AG04449 (cell line): ENCODE measurements at places on chromosomes 6 and 20.

DNA sequence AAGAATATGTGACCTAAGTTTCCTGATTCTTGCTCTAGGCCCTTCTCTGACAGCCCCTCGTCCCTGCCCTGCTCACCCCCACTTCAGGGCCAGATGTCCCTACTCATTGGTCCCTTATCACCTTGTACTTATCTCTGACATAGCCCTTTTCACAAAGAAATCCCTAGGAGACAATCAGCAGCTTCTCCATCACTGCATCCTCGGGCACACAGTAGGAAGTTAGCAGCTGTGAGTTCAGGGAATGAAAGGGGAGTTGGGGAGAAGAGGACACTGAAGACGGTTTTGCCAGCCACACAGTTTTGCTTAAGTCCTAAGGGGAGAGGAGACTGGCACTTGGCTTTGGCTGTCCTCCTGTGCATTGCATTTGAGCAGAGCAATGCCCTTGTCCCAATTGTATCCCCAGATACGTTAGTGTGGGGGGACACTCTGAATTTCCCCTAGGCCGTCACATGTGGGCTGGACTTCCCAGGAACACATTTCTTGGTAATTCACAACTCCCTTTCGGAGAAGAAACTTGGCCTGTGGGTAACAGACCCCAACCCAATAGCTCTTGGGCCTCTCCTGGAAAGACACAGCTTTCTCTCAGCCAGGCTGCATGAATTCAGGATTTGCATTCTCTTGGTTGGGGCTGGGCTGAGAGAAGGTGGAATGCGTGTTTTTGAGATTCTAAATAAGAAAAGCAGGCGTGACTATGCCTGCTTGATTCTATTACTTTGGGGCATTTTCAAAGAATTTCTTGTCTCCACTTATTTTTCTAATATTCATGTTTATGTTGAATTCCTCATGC lies 177.6 kb downstream of the UST start:
- no peak for DNase-seq

DNA sequence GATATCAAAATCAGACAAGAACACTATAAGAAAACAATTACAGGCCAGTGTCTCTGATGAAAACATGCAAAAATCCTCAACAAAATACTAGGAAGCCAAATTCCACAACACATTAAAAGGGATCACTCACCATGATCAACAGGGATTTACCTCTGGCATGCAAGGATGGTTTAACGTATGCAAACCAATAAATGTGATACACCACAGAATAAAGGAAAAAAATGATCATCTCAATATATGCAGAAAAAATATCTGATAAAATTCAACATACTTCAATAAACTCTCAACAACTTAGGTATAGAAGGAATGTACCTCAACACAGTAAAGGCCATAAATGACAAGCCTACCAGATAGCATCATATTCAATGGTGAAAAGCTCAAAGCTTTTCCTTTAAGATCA lies 66.6 kb downstream of the SHPRH start:
- DNase-seq, result no peak

DNA sequence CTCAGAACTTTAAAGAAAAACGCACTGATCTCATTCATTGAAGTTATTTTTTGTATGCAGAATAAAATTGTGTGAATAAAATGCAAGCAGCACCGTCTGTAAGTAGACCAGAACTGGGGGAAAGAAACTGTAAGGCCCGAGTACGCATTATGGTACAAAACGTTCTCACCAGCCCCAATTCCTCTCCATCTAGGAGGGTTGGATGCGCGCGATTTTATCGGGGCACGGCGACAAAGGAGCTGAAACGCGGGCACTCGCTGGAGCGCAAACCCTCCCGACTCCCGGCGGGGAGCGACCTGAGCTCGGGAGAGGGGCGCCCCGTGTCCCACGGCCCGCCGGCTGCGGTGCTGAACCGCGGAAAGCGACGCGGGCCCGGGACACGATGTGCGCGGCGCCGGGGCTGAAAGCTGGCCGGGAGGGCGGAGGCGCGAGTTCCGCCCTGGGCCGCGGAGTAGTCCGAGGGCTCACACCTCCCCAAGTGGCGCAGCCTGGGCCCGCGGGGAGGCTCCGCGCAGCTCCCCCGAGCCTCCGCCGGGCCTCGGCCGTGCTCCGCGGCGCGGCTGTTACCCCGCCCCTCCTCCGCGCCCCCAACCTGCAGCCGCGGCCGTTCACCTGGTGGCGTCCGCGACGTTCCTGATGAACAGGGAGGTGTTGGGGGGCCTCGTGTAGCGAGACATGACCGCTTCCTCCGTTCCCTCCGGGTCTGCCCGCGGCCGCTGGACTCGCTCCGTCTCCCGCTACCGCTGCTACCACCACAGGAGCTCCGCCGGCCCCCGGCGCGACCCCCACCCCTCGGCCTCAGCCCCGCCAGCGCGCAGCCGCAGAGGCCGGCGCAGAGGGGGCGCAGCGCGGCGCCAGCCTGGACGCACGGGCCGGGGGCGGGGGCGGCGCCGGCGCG lies at the start of gene SRSF12:
Gene SRSF12, minus strand, starts transcription at position 861 of the 898 bp plus-strand sequence. Its CDS starts 184 bp downstream, at position 677.
- DNase-seq, result no peak

GRCh38 chr20:59645761-59646171 lies 41.4 kb downstream of the PHACTR3 start:
- DNase-seq, result no peak

DNA sequence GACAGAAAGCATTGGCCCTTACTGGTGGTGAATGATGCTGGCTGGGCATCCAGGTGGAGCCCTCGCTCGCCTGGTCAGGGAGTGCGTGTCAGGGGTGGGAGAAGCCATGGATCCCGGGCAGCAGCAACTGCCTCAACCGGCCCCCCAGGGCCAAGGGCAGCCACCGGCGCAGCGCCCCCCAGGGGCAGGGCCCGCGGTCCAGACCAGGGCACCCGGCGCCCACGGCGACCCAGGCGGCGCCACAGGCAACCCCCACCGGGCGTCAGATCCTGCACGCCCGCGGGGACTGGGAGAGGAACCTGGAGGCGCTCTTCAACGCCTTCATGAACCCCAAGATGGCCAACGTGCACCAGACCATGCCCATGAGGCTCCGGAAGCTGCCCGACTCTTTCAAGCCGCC lies 101.7 kb upstream of the SAMD5 start:
- DNase-seq, result no peak

GRCh38 chr6:113511100-113511499 lies 346.0 kb upstream of the MARCKS start:
- no peak for DNase-seq

GRCh38 chr6:78666764-78667163 lies 200.6 kb upstream of the IRAK1BP1 start:
- DNase-seq, result no peak

DNA sequence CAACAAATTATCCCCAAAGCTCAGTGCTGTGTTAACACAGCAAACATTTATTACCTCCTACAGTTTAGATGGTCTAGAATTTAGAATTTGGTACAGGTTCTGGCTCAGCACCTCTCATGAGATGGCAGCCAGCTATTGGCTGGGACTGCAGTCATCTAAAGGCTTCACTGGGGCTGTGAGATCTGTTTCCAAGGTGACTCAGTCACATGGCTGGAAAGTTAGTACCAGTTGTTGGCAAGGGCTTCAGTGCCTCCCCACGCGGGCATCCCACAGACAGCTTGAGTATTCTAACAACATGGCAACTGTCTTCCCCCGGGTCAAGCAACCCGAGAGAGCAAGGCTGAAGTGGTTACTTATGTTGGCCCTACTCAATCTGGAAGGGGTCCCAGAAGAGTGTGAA lies 44.8 kb upstream of the F13A1 start:
- no peak for DNase-seq

GRCh38 chr20:44478206-44478605 lies 2.5 kb downstream of the TTPAL start:
- no peak for DNase-seq

GRCh38 chr6:130913120-130913519 lies 85.9 kb downstream of the SMLR1 start:
- DNase-seq, result no peak

- DNase-seq, result no peak
Measured at GRCh38 chr6:56245903-56246351, 1.5 kb downstream of the COL21A1 start.

DNA sequence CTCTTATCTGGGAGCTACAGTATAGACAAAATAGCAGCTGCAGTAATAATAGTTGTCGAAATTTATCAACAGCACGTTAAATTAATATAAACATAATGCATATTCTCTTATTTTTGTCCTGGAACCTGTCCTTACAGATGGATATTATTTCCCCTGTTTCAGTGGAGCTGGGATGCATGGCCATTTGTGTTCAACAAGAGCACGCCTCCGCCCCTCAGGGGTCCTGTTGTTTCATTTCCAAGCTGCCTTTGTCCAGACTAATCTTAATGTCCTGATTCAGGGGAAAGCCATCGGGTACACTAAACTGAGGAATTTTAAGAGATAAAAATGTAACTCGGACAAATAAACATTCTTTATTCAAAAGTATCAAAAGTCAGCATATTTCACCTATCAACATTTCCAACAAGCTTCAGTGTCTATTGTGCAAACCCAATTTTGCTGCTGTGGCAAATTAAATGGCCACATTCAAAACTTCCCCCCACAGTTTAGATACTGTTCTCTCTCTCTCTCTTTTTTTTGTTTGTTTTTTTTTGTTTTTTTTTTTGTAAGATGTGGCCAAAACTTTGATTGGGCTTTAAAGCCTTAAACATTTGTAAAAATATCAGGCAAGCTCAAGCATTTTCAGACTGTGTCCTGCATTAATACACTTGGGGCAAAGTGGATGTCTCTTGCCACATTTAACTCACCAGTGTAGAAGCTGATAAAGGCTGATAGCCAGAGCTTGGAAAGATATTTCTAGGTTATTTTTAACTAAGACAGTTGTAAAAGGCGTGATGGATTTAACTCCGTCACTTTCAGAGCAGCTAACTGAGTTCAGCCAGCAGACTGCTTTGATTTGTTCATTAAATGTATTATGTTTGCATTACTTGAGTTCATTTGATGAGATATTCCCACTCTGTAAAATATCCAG lies 112.5 kb upstream of the QKI start:
- DNase-seq, result no peak

- DNase-seq, result no peak
Measured at GRCh38 chr6:19866173-19866984, 29.2 kb downstream of the ID4 start.

GRCh38 chr6:36367743-36368142 lies 19.7 kb downstream of the ETV7 start:
- DNase-seq, result no peak

DNA sequence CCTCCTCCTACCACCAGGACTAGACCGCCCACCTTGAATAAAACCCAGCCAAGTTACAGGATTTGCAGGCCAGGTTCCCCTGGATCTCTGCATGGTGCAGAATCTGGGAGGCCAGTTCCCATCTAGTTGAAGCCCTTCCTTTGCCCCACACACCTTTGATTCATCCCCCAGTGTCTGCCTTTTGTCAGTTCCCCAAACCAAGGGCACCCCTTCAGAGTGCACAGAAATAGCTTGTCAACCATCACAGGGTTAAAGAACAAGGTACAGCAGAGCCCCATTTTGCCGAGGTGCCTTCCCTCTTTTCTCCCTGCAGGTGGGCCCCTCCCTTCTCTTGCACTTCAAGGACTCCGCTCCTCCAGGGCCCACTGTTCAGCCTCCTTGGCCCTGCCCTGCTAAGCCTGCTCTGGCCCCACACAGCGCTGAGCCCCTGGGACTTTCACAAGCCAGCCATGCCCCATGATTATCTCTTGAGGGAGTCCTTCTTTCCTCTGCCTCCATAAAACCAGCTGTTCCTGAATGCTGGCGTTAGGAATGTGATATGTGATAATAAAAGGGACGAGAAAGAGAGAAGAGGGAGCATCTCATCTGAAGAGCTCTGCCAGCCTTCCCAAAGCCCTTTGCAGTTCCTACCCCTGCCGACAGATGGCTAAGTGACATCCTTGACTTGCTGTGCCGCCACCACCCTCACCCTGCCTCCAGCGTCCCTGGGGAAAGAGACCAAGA lies 280.3 kb downstream of the CDC5L start:
- no peak for DNase-seq

- no peak for DNase-seq
Measured at GRCh38 chr6:39980839-39981580, 46.7 kb upstream of the MOCS1 start.

DNA sequence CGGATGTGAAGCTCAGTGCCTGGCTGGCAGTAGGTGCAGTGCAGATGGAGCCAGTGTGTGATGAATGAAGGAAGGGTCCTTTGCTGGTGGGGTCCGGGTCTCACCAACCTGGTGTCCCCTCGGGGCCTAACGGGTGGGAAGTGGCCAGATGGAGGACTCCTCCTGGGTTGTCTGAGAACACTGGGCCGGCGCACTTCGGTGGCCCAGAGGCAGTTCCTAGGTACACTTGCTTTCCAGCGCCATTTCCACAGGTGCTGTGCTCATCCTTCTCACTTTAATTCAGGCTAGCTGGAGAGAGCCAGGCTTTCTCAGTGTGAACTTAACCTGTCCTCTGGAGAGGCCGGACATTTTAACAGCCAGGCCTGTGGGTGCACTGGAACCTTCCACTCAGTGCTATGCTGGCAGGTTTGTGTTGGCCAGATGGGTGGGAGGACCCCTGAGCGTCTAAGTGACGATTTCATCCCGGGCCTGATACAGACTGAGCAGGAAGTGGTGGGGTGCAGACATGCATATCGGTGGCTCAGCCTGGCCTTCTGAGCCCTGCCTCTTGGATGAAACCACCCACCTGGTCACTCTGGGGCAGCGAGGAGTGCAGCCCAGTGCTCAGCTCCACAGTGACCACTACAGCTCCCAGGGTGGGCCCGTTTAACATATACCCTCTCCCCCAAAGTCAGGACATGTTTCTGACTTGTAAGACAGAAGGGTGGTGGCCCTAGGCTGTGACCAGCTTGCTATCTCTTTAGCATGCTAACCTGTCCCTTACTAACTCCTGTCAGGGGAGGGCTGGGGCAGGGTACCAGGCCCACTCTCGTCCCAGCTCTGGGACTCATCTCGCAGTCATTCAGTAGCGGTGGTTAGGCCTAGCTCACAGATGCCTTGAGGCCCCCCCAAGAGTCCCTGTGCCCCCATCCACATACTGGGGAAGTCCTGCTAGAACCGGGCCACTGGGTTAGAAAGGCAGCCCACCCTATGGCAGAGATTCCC lies 8.2 kb upstream of the PYGB start:
- DNase-seq, result no peak

GRCh38 chr6:54827010-54827409 lies 19.6 kb upstream of the FAM83B start:
- no peak for DNase-seq

DNA sequence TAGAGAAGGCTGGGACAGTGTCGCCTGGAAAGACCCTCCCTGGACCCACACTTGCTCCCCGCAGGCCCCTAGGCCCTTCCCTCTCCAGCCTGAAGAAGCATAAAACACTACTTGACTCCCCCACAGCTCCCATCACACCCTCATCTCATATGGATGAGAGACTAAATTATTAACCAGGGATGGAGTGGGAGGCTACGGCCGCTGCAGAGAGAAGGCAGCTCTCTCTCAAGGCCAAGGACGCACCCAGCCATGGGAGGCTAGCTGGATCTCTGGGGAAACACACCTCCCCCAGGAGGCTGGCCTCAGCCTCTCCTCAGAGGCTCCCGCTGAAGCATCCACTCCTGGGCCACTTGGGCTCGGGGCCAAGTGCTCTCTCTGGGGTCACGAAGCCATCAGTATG lies 102.5 kb downstream of the GRM4 start:
- DNase-seq, result no peak

DNA sequence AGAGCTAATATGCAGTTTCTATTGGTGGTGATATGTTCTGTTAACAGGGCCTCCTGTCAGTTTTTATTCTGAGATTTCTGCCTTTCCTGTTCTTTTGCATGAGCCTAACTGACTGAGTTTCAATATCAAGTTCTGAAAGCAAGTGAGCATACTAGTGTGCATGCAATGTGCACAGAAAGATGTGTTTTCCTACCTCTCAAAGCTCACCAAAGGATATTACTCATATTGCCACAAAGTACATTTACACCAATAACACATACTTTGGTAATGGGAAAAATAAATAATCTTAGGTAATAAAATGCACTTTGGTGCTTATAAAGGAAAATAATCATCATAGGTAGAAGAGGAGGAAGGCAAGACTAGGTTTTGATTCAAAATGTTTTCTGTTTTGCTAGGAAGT lies 195.0 kb downstream of the KHDC1L start:
- no peak for DNase-seq
